ENCODE measurements at places on chromosomes 11 and 22.
A peak's percentile ranks its signal among the peaks of the same experiment; 100 is the strongest.

- no peak for DNase-seq
These were observed 357.7 kb upstream of the ARHGAP42 start for GRCh38 chr11:100329352-100329751.

GRCh38 chr11:117678658-117679406 is 118.2 kb downstream of the DSCAML1 start:
- DNase-seq = no peak

DNA sequence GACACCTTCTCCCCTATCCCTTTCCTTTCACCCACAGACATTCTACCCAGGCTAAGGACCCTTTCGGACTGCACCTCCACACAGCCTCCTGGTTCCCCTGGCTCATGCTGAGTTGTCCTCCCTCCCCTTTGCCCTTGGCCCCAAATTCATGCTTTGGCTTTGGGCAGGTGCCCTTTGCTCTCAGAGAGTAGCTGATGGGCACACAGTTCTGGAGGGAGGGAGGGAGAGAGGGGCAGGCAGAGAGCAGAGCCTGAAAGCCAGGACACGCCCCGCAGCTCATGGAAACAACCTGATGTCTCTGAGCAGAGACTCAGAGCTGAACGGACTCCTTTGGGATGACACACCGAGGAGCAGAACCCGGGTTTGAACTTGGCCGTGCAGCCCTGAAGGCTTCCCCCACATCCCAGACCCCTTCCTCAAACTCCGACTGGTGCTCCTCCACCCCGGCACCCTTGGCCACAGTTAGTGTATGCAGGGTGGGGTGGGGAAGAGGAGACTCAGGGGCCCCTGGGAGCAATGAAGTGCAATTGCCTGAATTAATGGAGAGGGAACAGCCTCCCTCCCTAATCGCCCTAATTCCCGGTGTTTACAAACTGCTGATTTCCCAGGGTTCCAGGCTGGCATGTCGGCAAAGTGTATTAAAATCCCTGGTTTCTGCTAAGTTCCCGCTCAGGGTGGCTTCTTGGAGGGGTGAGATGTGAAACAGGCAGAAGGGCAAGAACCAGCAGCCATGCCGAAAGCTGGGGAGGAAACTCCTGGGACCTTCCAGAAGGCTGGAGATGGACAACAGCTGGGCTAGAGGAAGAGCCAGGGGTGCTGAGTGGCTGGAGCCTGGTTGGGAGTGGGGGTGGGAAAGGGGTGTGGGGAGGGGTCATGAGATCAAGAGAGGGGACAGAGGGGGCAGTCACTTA is 71.2 kb upstream of the SHISAL1 start:
- no peak for DNase-seq

GRCh38 chr11:70066628-70067027 is 11.5 kb upstream of the ANO1 start:
- DNase-seq = no peak

DNA sequence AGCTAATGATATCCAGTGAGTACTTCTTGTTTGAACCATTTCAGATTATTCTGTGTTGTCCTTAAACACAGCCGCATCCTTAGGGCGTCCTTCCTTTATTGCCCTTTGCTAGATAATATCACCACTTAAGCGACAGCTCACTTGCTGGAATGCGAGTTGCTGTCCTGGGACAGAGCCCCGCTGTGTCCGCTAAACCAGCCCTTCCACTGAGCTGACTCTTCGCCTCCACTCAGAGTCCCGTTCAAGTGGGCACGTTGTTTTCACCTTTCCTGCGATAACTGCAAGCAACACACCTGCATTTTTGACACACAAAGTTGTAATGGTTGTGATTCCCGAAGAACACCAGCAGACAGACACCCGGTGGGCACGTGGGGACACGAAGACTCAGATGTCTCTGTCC is 140.0 kb downstream of the TBC1D22A start:
- no peak for DNase-seq

- no peak for DNase-seq
These were observed 21.1 kb downstream of the SLC17A6 start for GRCh38 chr11:22359295-22359694.

GRCh38 chr11:22192642-22193347 is at the start of gene ANO5:
TSS of gene ANO5 (plus strand) at chr11:22193085. CDS start at chr11:22193493, 408 bp downstream.
- DNase-seq = peak; percentile 56

DNA sequence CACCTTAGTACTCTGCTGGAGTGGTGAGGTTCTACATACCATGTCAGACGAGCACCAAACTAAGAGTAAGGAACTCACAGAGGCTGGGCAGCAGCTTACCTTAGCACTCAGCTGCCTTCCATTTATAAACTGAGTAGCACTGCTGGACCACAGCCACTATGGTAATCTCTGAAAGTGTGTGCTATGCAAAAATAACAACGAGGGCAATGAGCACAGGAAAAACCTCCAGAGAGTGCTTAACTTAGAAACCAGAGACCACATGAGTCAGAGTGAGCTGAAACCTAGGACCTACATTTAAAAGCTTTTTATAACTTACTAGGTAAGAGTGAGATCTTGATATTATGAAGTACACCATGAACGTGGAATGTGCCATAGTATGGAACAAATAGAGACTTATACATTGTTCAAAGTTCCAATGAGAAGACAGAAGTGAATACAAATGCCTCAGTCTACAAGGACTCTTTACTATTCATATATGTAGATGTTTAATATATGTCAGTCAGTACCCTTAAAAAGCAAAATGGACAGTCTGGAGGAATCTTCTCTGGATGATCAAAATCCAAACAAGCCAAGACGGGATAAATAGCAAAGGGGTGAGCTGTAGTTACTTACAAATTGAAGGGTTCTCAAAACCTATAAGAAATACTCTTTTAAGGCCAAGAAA is 17.2 kb upstream of the CD59 start:
- DNase-seq = peak; percentile 48

DNA sequence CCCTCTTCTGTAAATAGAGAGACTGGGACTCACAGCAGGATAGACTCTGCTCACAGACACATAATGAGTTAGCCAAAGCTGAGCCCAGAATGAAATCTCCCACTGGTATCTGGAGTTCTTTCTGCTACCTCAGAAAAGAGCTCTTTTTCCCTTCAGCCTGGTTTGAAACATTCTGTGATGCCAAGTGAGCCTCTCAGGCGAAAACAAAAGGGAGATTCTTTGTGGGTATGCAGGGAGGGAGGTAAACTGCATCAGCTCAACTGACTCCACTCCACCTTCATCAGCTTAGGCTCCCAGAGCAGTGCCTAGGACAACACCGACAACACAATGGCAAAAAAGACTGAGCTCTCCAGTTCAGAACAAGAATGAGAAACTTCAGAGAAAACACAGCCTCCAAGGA is 55.1 kb upstream of the SCUBE2 start:
- DNase-seq = no peak

- DNase-seq = no peak
These were observed 55.9 kb upstream of the PHF21B start for GRCh38 chr22:45065726-45066125.

GRCh38 chr22:17749605-17750395 is 24.5 kb downstream of the BID start:
- DNase-seq = no peak

DNA sequence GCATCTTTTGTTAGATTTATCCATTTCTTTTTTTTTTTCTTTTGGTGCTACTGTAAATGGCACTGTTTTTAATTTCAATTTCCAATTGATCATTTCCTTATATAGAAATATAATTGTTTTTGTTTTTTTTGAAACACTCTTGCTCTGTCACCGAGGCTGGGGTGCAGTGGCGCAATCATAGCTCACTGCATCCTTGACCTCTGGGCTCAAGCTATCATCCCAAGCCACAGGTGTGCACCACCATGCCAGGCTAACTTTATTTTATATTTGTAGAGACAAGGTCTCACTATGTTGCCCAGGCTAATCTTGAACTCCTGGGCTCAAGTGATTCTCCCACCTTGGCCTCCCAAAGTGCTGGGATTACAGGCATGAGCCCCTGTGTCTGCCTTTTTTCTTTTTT is 16.4 kb downstream of the FRMD8 start:
- no peak for DNase-seq

DNA sequence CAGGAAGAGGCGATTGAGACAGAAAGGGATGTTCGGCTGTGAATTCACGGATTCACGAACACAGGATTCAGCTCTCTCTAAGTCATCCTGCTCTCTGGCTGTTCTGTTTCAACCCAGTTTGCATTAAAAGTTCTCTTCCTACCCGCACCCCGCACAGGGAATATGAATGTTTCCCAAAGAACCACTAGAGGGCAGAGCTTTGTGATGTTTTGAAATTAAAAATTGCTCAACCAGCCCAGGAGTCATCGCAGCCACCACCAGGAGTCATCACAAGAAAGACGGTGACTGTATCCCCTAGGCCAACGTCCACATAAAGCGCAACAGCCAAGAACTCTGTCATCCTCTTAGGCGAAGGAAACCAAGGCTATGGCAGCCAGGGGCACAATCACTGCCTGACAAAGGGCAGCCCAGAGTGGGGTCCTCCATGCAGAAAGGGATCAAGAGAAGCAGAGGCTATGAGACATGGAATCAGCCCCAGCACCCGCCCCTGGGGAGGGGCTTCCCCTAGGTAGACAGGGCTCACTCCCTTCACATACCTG is 122.4 kb downstream of the WT1 start:
- peak; percentile 40 for DNase-seq

DNA sequence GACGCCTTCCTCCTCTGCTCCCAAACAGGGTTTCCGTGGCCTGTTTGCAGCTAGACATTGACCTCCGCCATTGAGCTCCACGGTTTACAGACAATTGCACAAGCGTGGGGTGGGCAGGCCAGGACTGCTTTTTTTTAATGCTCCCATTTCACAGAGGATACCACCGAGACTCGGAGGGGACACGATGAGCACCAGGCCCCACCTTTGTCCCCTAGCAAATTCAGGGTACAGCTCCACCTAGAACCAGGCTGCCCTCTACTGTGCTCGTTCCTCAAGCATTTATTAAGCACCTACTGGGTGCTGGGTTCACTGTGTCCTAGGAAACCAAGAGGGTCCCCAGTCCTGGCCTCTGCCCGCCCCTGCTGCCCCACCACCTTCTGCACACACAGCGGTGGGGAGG is 12.2 kb downstream of the RASD2 start:
- no peak for DNase-seq

GRCh38 chr11:109106151-109106906 is 315.7 kb upstream of the C11orf87 start:
- DNase-seq = no peak

- no peak for DNase-seq
These were observed 48.8 kb downstream of the GDPD4 start for GRCh38 chr11:77252555-77253270.

DNA sequence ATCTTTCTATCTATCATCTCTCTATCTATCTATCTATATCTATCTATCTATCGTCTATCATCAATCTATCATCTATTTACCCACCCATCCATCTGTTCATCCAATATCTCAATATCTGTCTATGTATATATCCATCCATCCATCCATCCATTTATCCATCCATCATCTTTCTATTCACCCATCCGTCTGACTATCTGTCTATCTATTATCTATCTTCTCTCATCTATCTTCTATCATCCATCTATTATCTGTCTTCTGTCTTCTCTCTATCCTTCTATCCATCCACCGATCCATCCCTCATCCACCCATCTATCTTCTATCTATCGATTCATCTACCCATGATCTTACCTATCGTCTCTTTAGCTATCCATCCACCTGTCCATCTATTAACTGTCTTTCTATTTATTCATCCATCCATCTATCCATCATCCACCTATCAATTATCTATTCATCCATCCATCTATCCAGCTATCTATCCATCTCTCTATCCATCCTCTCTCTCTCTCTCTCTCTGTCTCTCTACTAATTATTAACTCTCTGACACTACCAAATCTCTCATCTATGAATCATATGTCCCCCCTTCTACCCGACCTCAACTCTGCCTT is 89.1 kb downstream of the DHCR7 start:
- DNase-seq = no peak

- DNase-seq = no peak
These were observed 1129.1 kb downstream of the DLG2 start for GRCh38 chr11:84497981-84498411.

- DNase-seq = no peak
These were observed 68.4 kb downstream of the TCF20 start for GRCh38 chr22:42202048-42202447.

GRCh38 chr11:86558207-86558606 is 114.2 kb downstream of the ME3 start:
- DNase-seq = no peak

- no peak for DNase-seq
These were observed 217.9 kb downstream of the DSCAML1 start for GRCh38 chr11:117579161-117579560.

DNA sequence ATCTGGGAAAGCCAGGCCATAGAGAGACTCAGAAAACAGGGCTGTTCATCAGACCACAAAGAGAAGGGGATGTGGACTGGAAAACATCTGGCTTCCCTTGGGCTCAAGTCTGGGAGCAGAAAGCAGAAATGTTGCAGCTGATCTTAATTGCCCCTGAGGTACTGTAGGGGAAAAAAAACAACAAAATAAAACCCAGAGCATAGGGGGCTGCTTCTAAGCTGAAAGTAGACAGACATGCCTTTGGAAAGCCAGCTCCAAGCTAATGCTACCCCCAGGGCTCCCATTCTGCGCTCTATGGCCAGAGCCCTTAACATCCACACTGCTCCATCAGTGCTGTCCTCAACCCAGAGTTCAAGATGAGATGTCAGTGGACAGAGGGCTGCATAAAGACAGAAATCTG is 2.0 kb upstream of the PACSIN3 start:
- DNase-seq = no peak

GRCh38 chr11:11845071-11845470 is 3.3 kb downstream of the USP47 start:
- no peak for DNase-seq

GRCh38 chr11:75269367-75269660 is 28.7 kb downstream of the TPBGL start:
- DNase-seq = no peak

- DNase-seq = peak; percentile 59
These were observed 30.2 kb downstream of the UQCR10 start for GRCh38 chr22:29797351-29797750.

- DNase-seq = no peak
These were observed 4.7 kb upstream of the ST3GAL4 start for GRCh38 chr11:126350836-126351235.

DNA sequence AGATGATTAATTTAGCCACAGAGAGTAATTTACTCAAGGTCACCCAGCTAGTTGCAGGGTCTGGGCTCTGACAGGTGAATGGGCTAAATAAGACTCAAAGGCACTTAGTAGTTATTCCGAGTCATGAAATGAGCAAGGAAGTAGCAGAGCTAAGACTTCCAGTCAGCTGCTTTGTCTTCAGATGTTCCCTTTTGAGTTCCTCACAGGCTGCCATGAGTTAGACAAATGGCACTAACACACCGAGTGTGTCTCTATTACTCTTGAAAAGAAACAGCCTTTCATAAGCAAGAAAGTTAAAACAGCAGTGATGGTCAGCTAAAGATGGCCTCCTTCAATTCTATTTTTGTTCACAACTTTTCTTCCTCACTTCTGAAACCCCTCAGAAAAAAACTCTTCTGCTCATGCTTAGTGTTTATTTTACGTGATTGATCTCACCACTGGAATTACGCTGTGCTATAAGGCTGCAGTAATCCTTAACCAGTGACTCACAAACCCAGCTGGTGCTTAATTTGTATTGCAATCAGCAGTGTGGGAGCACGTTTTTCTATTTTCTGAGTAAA is 389.1 kb downstream of the AASDHPPT start:
- DNase-seq = no peak

All from GM13977 (cell line).